ENCODE measurements at places on chromosomes 7 and 10.

DNA sequence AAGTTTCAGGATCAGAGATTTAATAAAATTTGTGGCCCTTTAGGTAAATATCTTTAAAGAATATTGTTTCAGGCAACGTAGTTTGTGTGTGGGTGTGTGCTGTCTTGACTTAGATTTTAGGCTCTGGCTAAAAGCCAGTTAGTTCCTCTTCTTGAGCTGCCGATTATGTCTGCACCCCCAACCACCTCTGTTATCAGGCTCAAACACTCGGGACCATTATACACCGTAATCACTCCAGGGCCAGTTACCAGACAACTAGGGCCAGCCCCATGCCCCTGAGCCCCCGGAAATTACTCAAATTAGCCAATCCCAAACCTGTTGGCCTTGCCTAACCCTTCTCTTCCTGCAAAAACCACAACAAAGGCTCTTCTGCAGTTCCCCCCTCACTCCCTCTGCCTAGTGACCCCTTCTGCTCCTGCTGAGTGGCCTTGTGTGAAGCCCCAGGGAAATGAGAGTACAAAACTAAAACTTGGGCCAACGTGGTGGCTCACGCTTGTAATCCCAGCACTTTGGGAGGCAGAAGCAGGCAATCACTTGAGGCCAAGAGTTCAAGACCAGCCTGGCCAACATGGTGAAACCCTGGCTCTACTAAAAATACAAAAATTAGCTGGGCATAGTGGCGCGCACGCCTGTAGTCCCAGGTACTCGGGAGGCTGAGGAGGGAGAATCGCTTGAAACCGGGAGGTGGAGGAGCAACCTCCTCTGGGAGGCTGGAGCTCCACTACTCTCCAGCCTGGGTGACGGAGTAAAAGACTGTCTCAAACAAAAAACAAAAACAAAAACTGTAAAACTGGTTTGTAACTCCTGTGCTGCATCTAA lies 9.2 kb upstream of the HNRNPF start:
- no peak for DNase-seq

DNA sequence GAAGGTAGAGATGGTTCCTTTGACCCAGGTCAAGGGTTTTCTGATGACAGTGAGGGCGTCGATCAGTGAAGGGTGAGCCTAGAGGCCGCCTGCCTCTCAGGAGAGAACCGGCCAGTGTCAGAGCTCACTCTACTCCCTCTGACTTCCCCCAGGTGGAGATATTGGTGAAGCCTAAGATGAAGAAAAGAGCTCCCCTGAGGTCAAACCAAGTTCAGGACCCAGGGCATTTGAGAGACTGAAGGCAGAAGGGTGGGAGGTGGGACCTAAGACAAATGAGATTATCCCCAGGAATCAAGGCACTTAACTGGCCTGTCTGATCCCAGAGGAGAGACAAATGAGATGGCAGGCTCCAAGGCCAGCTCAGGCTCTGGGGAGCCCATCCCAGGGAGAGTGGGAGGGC lies 104.7 kb downstream of the CDH23 start:
- DNase-seq = no peak

DNA sequence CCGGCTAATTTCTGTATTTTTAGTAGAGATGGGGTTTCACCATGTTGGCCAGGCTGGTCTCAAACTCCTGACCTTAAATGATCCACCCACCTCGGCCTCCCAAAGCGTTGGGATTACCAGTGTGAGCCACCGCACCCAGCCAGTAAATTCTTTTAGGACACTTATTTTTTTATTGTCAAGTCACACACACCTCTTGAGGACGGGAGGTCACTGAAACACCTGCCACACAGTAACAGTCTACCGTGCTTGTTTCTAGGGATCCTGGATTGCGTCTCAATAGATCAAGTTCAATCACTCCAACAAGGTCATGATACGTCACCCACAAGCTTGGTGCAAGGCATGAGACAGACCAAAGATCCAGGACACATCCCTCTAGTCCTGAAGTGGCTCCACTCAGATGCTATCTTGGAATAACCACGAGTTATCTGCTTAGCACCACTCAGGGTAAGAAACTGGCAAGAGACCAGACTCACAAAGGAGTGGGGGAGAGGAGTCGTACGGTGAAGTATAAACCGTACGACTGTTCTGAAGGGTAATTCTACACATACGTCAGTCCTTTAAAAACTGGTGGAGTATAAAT lies 58.9 kb upstream of the NCAPG2 start:
- DNase-seq = no peak

GRCh38 chr7:99001482-99002147 lies 123.3 kb downstream of the TRRAP start:
- no peak for DNase-seq

DNA sequence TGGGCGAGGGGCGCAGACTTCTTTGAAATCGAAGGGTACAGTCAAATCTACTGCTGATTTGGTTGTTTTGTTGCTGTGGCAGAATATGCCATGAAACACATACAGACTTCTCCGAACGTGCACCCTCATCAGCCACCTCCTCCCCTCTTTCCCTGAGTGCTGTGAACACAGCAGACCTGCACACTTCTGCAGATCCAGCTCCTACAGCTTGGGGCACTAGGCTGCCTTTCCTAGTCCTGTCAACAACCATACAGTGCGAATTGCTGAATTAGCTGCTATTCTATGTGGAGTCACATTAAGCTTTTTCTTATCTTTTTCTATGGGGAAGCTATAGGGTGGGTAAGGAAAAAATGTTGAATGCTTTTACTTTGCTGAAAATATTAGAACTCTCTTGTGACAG lies 57.5 kb downstream of the COL17A1 start:
- DNase-seq = peak; percentile 31

GRCh38 chr7:2005786-2006185 lies 227.0 kb downstream of the MAD1L1 start:
- no peak for DNase-seq

DNA sequence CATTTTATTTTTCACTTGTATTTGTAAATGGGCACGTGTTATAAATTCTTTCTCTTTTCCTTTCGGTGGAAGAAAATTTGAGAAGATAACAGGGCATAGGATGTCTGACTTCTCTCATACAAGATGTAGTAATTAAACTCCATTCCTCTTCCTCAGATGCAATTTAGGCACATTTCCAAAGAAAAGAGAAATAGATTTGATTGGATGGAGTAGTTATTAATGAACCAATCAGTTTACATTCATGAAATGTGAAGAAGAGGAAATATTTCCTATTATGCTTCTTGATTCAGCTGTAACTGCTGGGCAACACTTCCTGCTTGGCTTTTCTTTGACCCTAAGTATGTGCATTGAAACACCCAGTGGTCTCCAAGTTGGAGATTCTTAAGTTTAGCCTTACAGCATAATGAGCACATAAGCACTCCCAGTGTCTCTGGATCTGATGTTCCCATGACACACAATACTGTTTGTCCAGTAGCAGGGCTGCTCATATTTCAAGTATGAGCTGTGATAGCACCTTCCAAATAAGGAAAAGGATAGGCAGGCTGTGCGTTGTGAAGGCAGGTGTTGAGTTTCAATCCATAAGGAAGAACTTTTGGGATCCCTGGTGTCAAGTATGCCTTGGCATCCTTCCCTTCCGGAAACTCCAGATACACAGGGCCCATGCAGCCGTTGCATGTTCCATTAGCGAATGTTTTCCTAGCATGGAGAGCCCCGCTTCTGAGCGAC lies 33.4 kb upstream of the COBL start:
- DNase-seq = peak; percentile 24

DNA sequence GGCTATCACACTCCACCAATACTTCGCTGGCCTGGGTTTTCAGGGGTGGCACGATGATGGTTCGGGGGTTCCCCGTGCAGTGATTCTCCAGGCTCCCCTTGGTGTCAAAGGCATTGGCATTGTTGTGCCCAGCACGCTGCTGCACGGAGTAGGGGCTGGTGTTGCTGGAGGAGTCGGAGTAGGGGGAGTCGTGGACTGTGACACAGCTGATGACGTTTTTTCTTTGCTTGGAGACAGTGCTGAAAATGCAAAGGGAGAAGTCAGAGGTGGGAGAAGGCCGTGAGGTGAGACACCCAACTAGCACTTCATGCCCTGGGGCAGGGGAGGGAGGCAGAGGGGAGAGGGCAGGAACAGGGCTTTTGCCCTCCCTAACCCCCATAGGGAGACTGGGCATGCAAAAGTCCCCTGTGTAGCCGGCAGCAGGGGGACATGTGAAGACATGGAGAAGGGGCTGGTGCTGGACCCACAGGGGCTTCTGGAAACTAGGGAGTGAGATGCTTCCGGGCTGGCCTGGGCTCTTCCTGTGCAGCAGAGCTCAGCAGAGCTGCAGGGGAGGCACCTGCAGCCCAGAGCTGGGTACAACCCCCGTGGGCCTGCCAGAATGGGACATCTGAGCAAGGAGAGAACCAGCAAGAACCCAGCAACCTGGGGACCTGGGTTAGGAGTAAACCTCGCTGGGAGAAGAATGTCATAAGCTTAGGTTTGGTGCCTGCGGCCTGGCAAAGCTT lies 60.5 kb downstream of the CLEC2L start:
- no peak for DNase-seq

DNA sequence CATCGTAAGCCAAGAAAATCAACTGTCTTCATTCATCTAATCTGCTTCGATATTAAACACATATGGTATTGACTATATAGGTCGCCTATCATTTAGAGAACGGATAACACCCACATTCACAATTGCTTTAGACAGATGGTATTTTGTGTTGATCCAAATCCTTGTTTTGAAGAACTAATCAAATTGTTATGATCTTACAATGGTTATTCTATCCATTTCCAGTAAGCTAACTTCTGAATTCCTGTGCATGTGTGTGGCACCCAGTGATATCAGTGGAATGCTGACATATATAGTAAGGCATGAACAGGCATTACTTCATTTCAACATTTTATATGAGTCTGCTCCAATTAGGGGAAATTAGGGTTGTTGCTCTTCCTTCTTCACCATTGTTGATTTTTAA lies 98.8 kb downstream of the SEMA3E start:
- DNase-seq = peak; percentile 20

DNA sequence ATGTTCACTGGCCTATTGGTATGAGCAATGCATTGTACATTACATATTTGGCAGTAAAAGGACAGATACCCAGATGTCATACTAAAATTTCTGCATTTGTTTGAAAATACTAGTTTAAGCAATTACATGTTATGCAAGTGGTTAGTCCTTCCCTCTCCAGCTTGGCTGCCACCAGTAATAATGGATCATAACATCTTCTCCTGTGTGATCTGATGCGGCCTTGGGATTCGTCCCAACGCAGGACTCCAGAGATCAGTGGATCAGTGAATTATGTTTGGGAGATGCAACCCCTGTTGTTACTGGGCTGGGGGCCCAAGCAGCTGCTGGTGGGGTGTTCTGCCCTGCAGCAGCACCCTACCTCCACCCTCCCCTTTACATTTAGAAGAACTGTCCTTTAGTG lies 11.2 kb upstream of the PDK4 start:
- DNase-seq = no peak

GRCh38 chr7:87231711-87232110 lies 12.2 kb upstream of the TMEM243 start:
- DNase-seq = no peak

DNA sequence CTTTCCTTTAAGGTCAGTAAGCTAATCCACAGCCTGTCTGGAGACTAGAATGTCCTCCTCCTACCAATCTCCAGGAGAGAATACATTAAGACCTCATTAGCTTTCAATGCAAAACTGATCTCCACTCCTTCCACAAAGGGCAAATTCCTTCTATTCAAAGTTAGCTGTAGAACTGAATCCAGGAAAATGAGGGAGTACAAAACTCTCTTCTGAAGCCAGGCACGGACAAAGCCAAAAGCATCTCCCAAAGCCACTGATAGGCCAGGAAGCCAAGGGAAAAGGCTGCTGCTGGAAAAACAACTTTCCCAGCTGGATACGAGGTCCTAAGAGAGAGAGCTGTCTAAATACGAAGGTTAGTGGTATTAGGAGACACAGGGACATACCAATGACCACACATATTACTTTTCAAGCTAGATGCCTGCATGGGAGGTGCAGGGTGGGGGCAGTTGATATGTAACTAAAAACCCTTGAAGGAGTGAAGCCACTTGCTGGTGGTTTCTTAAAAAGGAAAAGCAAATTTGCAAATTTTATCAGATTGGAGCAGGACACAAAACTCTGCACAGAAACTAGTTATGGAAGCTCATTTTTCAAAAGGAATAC lies 43.6 kb downstream of the MKX start:
- no peak for DNase-seq

- peak; percentile 78 for DNase-seq
Observed at GRCh38 chr10:100518761-100519241, 860 bp downstream of the SEC31B start.

- DNase-seq = no peak
Observed at GRCh38 chr7:108723381-108723814, 153.7 kb downstream of the DNAJB9 start.

GRCh38 chr7:4998910-4999309 lies 39.9 kb upstream of the MMD2 start:
- DNase-seq = no peak

GRCh38 chr10:119768455-119769094 lies 42.7 kb downstream of the INPP5F start:
- DNase-seq = no peak

All from mesenchymal stem cell (in vitro differentiated cells and primary cell).